ENCODE measurements at places on chromosomes 11 and 22. TPM values are rescaled to one million over a fixed set of nuclear protein-coding genes. Genes with fewer than 3 reads are reported as not detected.
A peak's percentile ranks its signal among the peaks of the same experiment; 100 is the strongest.

- peaks cover 23% of the 10 kb centered on the region for H3K4me1 ChIP-seq
- no peak overlapping the region for H3K4me3 ChIP-seq
- H3K27me3 ChIP-seq = no peaks in the 10 kb centered on the region
- H3K27ac ChIP-seq = no peak overlapping the region
These were observed 382.1 kb downstream of the MN1 start for GRCh38 chr22:27419473-27419872.

DNA sequence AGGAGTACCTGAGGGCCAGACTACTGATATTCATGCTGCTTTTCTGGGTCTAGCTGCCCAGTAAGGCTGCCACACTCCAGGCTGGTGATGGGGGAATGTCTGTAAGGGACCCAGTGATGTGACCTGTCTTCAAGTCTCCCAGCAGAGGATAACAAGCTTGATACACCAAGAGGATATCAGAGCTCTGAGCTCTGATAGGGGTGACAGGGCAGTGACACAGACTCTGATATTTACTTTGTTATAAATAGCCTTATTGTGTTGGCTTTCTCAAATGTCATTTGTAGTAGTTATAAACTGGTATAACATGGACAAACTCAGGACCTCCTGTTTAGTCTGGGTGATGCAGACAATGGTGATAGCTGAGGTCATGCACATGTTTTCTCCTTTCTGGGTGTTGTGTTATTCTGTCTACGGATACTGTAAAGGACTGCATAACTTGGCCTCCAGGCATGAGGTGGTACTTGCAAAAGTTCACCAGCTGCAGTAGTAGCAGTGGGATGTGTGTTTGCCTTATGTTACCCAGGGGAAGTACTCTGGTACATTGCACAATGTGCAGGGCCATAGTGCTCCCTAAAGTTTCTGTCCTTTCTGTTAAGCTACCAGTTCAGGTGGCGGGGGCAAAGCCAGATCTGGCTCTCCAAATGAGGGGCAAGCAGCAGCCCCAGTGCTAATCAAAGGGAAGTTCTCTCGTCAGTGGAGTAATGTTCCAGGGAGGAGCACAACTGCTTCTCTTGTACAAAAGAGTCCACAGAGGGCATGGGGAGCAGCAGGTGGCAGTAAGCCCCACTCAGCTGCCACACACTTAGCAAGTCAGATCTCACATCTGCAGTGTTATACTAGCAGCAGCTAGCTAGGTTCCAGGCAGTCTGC lies 812.2 kb downstream of the JRKL start:
- no peaks in the 10 kb centered on the region for H3K27me3 ChIP-seq
- no peak overlapping the region for H3K27ac ChIP-seq
- H3K4me3 ChIP-seq = no peak overlapping the region
- DNase-seq = no peak
- no peaks in the 10 kb centered on the region for H3K36me3 ChIP-seq

DNA sequence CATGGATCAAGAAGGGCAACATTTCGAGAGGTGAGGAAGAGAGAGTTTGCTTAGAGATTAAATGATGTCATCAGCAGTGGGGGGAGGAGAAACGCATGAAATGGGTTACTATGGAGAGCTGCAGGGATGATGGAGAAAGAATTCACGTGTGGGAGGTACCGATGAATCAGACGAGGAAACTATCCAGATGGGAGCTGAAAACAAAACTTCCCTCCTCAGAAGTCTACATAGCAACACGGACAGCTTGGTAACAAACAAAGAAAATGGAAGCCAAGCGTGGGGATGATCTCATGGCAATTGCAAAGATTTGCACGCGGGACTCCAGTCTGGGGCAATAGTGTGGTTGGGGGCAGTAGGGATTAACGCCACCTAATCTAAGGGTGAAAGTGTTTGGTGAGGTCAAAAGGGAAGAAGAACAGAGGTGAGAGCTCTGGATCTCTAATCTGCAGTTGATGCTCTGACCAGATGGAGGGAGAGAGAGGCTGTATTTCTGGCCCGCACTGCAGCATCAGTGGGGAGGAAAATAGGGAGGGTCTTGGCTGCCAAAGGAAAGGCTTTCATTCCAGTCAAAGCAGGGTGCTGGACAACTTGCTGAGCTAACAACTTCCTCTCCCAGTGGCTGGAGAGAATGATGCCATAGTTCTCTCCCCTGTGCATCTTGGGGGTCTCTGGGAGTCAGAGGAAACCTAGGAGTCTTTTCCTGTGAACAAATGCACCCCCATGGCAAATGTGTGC lies 43.4 kb upstream of the CSNK2A3 start:
- DNase-seq = no peak
- no peaks in the 10 kb centered on the region for H3K36me3 ChIP-seq
- no peaks in the 10 kb centered on the region for H3K4me1 ChIP-seq
- H3K27me3 ChIP-seq = no peaks in the 10 kb centered on the region

- no peaks in the 10 kb centered on the region for H3K27me3 ChIP-seq
- no peaks in the 10 kb centered on the region for H3K4me1 ChIP-seq
- H3K36me3 ChIP-seq = no peaks in the 10 kb centered on the region
- no peak overlapping the region for H3K4me3 ChIP-seq
These were observed 106.1 kb upstream of the PLET1 start for GRCh38 chr11:112366777-112367176.

- no peak overlapping the region for H3K27ac ChIP-seq
- H3K27me3 ChIP-seq = no peaks in the 10 kb centered on the region
- DNase-seq = no peak
- H3K36me3 ChIP-seq = no peaks in the 10 kb centered on the region
These were observed 35.8 kb downstream of the GAB2 start for GRCh38 chr11:78381865-78382264.

GRCh38 chr11:34468209-34468841 lies 29.6 kb downstream of the CAT start:
- no peaks in the 10 kb centered on the region for H3K4me1 ChIP-seq
- H3K27me3 ChIP-seq = no peaks in the 10 kb centered on the region
- H3K4me3 ChIP-seq = no peak overlapping the region
- peak; percentile 30 for DNase-seq
- no peak overlapping the region for H3K27ac ChIP-seq

- H3K27me3 ChIP-seq = no peaks in the 10 kb centered on the region
- no peak overlapping the region for H3K4me3 ChIP-seq
- peaks cover 55% of the 10 kb centered on the region for H3K4me1 ChIP-seq
- no peaks in the 10 kb centered on the region for H3K36me3 ChIP-seq
These were observed 82.9 kb downstream of the KCNQ1 start for GRCh38 chr11:2527621-2528291.

DNA sequence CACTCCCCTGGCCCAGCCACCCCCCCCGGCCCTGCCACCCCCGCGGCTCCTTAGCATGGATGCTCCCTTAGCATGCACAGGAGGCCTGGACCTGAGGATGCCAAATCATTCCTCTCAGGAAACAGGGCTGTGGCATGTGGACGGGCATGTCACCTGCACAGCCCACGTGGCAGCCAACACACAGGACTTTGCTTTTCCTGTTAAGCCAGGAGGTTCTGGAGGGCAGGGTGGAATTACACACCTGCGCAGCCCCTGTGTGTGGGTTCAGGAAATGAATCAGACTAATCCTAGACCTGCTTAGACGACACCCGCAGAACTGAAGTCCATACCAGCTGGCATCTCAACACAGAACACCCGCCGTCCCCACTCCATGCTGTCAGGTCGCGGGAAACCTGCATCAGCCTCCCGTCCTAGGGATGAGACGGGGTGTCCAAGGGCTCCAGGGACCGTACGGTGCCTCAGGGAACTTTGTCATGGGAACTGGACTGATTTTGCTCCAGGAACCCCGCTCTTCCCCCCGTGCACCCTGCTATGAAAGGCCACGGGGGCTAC lies 10.2 kb downstream of the CERK start:
- H3K4me1 ChIP-seq = peaks cover 49% of the 10 kb centered on the region
- H3K36me3 ChIP-seq = peaks cover 33% of the 10 kb centered on the region
- peak overlapping the region; percentile 74 for H3K27ac ChIP-seq
- DNase-seq = no peak

DNA sequence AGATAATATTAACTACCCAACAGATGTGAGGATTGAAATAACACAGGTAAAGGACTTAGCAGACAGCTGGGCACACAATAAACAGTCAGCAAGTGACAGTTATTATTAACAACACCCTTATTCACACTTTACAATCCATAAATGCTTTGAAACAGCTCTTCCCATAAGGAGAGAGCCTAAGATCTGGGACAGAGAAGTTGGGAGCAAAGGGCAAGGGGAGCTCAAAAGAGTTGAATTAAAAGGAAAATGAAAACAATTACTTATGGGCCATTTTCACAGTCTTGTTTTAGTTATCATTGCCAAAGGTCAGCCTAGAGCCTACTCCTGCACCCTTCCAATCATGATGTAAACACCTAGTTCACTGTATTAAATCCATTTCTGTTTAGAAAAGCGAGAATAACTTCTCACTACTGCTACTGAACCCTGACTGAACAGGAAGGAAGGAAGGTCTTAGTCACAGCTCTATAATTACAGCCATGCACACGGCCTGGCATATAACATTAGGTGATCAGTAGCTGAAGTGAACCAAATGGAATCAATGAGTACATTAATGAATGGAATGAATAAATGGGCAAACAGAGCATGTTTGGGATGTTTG lies 111.3 kb downstream of the PLEKHA7 start:
- no peak for DNase-seq
- no peaks in the 10 kb centered on the region for H3K36me3 ChIP-seq
- peak overlapping the region; percentile 26 for H3K27ac ChIP-seq
- H3K4me1 ChIP-seq = peaks cover 63% of the 10 kb centered on the region
- no peak overlapping the region for H3K4me3 ChIP-seq

Gene PRDM10
- total RNA-seq = 8.7 TPM

Gene GUCY1A2
- total RNA-seq = 15.1 TPM

Gene GAL
- total RNA-seq = 3.5 TPM
